ENCODE measurements at places on chromosomes 11 and 22.
A peak's percentile ranks its signal among the peaks of the same experiment; 100 is the strongest.

DNA sequence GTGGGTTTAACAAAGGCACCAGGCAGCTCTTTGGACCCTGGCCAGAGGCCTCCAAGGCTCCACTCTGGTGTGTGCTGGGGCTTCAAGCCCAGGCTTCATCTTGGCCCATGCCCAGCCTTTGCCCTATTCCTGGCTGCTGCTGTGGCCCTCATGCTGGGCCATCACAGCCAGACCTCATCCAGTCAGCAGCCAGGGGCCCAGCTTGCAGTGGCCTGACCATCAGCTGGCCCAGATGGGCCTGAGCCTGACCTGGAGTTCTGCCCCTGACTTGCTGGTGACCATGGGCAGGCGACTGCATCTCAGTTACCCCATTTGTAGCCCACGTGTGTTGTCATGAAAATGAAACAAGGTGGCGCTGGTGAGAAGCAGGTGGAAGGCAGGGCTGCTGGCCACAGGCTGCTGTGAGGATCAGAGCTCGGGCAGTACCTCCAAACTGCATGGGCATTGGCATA is 76.1 kb downstream of the MED15 start:
- DNase-seq = no peak

DNA sequence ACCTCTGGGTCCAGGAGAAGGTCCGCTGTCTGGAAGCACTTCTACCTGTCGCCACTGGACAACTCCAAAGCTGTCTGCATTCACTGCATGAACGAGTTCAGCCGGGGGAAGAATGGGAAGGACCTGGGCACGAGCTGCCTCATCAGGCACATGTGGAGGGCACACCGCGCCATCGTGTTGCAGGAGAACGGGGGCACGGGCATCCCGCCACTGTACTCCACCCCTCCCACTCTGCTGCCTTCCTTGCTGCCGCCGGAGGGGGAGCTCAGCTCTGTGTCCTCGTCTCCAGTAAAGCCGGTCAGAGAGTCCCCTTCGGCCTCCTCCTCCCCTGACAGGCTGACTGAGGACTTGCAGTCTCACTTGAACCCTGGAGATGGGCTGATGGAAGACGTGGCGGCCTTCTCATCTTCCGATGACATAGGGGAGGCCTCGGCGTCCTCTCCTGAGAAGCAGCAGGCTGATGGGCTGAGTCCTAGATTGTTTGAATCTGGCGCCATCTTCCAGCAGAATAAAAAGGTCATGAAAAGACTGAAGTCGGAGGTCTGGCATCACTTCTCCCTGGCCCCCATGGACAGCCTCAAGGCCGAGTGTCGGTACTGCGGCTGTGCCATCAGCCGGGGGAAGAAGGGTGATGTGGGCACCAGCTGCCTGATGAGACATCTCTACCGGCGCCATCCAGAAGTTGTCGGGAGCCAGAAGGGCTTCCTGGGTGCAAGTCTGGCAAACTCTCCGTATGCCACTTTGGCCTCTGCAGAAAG is 31.0 kb downstream of the ZBED4 start:
- no peak for DNase-seq

DNA sequence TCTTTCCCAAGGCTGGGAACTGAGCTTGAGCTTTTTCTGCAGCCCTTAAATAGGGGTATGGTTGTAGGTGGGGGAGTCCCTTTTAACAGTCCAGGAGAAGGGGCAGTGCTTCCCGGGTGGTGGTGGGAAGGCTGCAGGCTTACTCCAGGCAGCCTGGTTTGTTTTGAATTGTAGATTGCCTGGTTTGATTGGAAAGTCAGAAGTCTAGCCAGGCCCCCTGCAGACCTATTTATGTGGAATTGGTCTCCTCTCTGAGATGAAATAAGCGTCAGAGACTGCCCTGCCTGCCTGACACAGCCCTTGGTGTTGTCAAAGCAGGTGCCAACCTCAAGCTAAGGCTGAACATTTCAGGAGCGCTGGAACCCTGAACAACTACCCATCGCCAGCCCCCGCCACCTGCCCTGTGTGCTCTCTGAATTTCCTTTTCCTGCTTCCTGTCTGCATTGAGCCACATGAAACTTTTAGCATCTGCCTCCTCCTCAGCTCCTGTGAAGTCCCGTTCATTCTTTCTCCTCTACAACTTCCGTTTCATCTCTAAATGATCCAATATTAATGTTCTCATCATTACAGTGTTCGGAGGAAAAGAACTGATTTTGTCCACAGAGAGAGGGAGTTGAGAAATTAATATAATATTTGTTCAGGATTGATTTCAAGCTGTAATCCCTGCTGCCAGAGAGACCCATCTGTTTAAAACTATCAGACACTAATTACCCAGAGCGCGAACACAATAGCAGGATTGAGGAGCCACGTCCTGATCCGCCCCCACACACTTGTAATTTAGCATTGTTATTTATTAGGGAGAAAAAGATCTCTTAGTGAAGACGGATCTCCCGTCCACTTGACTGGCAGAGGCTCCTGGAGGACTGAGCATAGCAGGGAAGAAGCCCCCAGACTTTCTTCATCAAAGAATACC is 136.5 kb downstream of the TRIM29 start:
- DNase-seq = no peak

- no peak for DNase-seq
These were observed 36.4 kb upstream of the PTPRJ start for GRCh38 chr11:47943721-47944586.

- no peak for DNase-seq
These were observed 271.2 kb downstream of the DLG2 start for GRCh38 chr11:85355921-85356320.

GRCh38 chr11:78946945-78947902 is 372.6 kb upstream of the NARS2 start:
- no peak for DNase-seq

- DNase-seq = no peak
These were observed 8.9 kb upstream of the OPCML start for GRCh38 chr11:133541021-133541719.

DNA sequence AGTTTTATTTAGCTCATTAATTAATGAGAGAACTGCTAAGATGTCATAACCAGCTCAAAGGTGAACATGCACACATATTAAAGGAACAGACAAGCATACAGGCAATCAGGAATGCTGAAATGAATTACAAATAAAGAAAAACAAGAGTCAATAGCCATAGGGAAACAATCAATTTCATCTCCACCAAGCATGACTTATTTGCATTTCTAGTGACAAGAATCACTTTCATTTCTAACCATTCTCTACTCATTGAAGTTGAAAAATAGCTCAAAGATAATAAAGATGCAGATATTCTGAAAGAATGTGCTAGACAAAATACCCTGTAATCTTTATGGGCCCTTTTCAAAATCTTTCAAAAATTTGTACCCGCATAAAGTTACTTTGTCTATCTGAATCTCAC is 23.2 kb downstream of the ISX start:
- DNase-seq = no peak

- no peak for DNase-seq
These were observed 11.6 kb downstream of the ELF5 start for GRCh38 chr11:34501949-34502348.

- no peak for DNase-seq
These were observed 2.5 kb downstream of the USP2 start for GRCh38 chr11:119378851-119379465.

DNA sequence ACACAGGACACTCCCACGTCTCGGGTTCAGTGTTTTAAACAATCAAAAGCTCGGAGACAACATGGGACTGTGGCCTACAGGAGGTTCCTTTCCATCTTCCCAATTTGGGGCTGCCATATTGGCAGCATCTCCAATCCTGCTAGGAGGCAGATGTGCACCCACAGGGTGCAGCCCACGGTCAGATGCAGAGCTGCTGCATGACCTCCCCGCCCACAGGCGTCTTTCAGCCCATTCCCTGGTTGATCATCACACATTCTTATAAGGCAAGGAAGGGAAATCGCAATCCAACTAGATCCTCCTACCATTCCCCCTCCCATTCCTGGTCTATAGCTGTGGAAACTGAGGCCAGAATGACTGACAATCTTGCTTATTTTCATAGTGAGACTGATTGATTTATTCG is 121.4 kb downstream of the MICAL3 start:
- no peak for DNase-seq

GRCh38 chr22:37469416-37470086 is 16.6 kb downstream of the MFNG start:
- DNase-seq = no peak

DNA sequence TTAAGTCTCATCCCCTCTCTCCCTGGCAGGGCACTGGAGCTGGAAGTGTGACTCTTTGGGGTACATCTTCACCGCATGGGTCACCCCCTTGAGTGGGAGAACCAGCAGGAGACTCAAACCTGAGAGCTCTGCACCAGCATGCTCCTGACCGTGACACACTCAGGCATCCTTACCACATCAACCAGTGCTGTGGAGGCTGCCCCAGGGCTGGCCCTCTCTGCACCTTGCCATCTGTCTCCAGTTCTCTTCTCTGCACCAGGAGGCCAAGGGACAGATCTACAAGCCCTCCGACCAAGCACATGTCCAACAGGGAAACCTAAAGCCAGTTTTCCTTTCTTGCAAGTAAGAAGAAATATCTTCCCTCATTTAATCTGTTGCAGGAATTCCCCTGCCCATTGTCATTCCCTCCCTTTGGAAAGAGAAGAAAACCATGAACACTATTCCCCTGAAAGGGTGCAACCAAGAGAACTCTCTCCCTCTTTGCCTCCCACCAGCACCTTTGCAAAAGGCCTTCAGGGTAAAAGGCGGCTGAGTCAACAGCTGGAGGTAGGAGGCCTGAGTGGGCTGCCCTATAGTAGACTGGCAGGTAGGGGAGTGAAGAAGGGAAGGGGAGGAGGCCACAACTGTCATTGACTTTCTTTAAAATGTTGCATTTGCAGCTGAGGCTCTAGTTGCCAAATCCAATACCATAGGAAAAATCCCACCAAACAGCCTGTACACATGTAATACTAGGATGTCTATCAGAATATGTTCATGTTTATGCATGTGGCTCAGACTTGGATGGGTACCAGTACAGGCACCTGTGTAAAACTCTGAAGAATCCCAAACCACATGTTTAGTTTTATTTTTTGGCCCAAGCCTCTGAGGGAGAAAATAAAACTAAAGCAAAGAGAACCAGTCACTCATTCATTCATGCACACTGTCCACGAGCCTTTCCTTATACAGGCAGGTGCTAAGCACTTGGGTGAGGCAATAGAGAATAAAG is 117.0 kb downstream of the WT1 start:
- DNase-seq = no peak

DNA sequence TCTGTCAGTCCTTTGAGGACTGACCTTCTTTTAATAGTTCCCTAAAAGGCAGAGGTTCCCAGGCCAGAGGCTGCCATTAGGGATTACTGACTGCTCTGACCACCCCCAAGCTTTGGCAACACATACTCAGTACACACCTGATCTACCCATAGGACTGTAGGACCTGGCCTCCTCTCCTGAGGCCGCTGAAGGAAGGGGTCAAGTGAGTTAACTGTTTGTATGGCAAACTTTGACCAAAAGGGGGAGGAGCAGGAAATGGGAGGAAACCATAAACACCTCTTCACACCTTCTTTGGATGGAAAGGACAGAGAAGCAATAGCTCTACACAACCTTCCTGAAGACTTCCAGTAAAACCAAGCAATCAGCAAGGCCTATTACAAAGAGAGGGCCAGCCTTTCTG is 104.0 kb downstream of the APOL5 start:
- DNase-seq = no peak

DNA sequence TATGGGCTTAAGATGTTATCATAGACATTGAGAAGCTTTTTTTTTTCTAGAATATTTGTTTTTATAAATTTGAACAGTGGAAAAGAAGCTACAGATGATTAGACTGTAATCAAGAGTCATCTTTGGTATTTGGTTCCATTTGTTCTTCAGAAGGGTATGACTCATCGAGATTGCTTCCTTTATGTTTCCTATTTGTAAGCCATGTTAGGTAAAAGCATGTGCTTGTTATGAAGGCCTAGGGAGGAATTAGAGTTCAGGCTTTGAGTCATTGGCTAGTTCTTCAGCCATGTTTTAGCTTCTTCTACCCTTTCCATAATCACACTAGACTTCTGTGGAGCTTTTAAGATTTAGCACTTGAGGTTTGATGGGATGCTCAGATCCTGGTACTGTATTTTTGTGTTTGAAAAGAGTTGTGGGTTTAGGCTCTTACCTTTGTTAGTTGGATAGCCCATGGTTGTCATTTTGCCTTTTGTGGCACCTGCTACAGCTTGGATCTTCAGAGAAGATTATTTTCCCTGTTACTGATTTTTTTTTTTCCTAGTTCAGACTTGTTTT is 44.3 kb downstream of the POLD3 start:
- no peak for DNase-seq

GRCh38 chr11:79794484-79795393 is 353.9 kb upstream of the TENM4 start:
- DNase-seq = no peak

GRCh38 chr11:78314762-78315161 is 102.9 kb downstream of the GAB2 start:
- DNase-seq = no peak

DNA sequence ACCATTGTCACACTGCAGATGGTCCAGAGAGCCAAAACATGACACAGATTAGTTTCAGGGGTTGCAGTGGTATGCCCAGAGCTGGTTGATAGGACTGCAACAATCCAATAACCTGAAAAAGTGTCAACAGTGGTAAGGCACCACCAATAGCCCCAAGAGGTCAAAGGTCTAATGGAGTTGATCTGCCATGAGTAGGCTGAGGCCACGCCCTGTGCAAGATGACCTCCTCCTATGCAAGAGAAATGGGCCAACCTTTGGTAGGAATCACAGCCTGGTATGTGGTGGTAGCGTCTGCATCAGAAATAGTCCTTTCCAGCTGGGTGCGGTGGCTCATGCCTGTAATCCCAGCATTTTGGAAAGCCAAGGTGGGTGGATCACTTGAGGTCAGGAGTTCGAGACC is 19.6 kb downstream of the GUCD1 start:
- DNase-seq = no peak

DNA sequence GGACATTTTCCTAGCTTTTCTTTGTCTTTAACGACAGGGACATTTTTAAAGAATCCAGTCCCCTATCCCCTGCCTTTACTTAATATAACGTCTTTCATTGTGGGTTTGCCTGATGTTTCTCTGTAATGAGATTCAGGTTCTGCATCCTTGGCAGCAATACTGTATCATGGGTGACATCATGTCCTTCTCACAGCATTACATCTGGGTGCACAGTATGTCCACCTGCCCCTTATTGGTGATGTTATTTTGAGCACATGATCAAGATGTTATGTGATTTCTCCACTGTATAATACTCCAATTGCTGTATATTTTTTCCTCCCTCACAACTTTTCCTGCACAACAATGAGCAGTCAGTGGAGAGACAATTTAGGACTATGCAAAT is 9.7 kb upstream of the STK33 start:
- no peak for DNase-seq

DNA sequence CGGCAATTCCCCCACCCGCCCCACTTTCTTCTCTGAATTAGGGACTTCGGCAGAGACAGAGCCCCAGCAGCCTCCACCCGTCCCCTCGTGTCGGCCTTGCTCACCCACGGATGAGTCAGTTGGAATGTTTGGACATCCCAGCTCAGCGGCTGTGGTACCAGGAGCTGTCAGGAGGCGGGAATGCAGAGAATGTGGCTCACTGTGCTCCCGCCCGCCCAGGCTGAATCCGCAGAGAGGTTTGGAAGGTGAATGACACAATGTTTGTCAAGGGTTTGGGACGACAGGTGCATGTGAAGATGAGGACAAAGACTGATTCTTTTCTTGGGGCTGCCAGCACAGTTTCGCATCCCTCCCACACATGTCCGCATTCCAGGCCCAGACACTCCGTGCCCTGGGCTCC is 39.6 kb downstream of the LIF start:
- no peak for DNase-seq

- peak; percentile 65 for DNase-seq
These were observed 72.1 kb upstream of the CD44 start for GRCh38 chr11:35066783-35067423.

Measured in stimulated activated effector memory CD8-positive, alpha-beta T cell treated with anti-CD3 and anti-CD28 coated beads, Interleukin-12 subunit alpha, Interleukin-12 subunit beta, amount 100 ng/mL, for 72 hours (primary cell).